ENCODE measurements at places on chromosomes 16 and 17. TPM values are rescaled to one million over a fixed set of nuclear protein-coding genes. Genes with fewer than 3 reads are reported as not detected.

DNA sequence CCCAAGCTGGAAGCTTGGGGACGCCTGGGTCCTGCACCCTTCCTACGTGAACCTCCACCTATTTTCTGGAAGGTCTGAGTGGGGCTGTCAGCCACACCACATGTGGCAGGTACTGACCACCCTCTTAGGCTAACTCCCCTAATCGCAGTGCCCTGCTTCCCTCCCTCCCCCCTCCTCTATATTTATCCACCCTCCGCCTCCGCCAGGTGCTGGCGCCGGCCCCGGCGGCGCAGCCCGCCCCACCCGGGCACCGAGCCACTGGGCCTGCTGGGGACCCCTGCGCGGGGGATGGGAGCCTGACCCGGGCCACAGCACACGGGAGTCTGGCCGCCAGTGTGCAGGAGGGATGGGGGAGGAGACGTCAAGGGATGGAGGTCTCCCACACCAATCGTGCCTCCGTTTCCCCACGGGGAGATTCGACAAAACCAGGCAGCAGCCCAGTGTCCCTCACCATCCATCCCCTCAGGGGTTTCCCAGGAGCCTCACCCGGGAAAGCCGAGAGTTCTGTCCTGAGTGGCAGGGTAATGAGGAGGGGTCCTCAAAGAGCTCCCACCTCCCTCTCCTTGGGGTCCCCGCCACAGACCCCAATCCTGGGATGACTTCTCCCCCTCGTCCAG is 1.3 kb downstream of the PLEKHH3 start:
- no peak for DNase-seq

TMC7 gene
- not detected for total RNA-seq

APOH gene
- not detected for total RNA-seq

C16orf86 gene
- total RNA-seq, result 1.8 TPM

NLGN2 gene
- total RNA-seq, result 4.2 TPM

GRCh38 chr16:84096447-84097005 is 20.2 kb downstream of the MBTPS1 start:
- DNase-seq, result no peak

GRCh38 chr17:2433696-2434095 is 32.8 kb upstream of the MNT start:
- DNase-seq, result no peak

All from activated T-helper 2 cell treated with anti-CD3 and anti-CD28 coated beads, Interferon-gamma antibody, Interleukin-2, Interleukin-4, amounts not matched to agents 10 μg/mL and 5 μg/mL and 100 μg/mL, durations not matched to agents 14 hours and 24 hours and 36 hours (primary cell).